ENCODE measurements at places on chromosomes 6 and 20.

- DNase-seq, result no peak
These were observed 11.3 kb upstream of the ADGB start for GRCh38 chr6:146587459-146587858.

DNA sequence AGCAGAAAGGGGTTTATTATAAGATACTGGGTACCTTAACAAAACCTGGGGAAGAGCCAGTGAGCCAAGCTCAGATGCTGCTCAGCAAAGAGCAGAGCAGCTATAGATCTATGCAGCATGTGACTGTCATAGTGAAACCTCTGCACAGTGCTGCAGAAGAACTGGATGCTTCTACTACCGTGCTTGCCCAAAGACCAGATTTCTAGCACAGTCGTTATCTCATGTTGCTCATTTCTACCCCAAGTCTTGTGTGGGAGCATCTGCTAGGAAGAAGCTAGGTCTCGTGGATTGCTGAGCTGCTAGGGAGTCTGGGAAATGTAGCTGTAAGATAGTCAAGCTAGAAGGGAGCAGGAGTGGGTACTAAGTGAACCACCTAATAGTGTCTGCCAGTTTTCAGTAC, 31.7 kb upstream of the GNRH2 start:
- no peak for DNase-seq

DNA sequence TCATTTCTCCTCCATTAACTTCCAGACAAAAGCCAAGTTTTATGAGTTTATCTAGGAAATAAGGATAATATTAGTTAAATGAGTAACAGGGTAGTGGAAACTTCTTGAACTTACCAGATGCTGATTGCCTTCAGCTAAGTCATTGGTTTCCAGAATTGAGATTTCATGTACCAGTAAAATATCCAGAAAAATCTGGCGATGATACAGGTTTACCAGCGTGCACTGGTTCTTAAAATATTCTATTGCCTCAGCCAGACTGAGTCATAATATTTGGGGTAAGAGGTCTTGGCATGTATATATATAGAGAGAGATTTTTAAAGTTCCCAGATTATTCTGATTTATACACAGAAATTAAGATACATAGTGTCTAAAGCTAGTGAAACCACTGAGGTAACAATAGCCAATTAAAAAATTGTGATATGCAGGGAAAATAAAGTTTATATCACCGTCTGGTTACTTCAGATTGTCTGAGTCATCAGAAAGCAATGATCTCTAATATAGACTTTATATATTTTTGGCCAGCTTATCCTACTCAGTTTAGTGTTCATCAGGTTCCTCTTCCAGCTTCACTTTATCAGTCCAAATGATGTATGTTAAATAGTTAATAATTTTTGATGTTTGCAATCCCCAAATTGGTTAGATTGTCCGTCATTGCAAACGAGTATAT, 39.5 kb upstream of the SDHAF4 start:
- no peak for DNase-seq

GRCh38 chr6:111938710-111939109, 65.5 kb upstream of the FYN start:
- peak; percentile 51 for DNase-seq

GRCh38 chr6:44522871-44523270, 135.4 kb downstream of the CDC5L start:
- no peak for DNase-seq

DNA sequence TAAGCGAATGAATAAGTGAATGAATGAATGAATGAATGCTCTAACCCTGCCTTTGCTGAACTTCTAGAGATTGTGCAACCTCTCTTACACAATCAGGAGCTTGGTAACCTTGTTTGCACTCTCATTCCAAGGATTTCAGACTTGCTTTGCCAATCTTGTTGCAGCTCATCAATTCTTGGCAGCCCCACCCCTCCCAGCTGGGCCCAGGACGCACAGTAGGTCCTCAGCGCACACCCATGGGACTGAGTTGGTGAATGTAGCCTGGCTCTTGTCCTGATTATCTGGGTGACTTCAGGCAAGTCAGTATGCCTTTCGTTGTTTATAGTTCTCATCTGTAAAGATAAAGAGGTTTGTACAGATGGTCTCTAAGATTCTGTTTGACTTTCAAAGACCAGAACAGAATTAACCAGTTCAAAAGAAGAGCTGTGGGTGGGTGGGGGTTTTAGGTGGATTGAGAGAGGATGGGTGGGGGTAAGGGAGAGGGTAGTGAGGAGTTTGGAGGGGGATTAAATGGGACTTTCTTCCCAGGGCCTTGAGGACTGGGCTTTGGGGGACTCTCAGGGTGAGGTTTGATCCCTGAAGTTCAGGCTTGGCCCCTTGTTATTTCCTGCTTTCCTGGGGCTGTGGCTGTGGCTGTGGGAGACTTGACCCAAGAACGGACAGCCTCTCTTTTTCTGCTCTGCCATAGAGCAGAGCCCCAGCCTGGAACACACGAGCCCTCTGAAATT, 33.2 kb downstream of the VEGFA start:
- DNase-seq, result no peak

GRCh38 chr20:21100578-21101452, 5.3 kb downstream of the LINC00237 start:
- peak; percentile 91 for DNase-seq

GRCh38 chr6:135828021-135828420, 23.5 kb upstream of the PDE7B start:
- no peak for DNase-seq

- DNase-seq, result no peak
These were observed 109.1 kb upstream of the ENPP5 start for GRCh38 chr6:46279874-46280273.

DNA sequence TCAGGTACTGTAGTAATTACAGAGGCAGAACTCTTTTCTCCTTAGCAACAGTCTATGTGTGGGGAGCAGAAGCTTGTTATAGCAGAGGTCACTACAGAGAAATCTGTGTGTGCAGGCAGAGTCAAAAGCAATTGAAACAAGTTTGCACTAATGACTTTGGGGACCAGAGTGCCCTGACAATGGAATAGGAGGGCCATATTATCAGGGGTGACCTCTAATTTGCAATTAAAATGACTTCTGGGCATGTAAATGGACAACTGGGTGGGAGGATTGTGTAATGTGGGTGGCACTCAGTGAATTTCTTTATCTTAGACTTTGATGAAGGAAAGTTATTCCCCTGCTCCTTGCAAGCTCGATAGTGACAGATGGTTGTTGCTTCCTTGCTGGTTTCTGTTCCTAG, 127.2 kb downstream of the PLCB4 start:
- DNase-seq, result no peak

DNA sequence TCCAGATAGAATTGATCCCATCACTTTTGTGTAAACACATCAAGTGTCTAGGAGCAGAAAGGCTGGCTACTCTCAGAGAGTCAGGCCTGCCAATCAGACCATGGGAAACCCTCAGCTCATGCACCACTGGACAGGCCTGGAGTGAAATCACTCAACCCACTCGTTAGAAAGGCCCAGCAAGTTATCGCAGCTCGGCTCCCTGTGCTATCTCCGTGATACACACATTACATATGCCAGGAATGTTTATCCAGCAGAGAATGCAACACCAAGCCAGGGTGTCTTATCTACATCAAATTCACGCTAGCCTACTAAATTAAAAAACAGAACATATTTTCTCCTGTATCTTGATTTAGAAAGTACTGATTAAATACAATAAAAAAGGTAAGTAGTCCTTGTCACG, 232.4 kb upstream of the FOXQ1 start:
- no peak for DNase-seq

DNA sequence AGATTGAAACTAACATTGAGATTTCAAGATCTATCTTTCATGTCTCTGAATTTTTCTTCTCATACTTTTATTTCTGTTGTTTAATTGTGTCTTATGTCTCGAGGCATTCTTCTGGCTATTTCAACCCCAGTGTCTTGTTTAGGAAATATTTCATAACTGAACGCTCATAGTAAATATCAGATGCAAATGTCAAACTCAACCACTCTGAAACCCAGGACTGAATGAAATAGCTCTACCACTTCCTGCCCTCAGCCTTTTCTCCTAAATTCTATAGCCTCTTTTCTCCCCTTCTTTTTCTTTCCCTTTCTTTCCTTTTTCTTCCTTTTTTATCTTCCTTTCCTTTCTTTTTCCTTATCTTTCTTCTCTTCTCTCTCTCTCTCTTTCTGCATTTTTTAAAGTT, 7.7 kb downstream of the ISM1 start:
- no peak for DNase-seq

GRCh38 chr6:88163616-88164015, 2.5 kb downstream of the CNR1 start:
- DNase-seq, result no peak

DNA sequence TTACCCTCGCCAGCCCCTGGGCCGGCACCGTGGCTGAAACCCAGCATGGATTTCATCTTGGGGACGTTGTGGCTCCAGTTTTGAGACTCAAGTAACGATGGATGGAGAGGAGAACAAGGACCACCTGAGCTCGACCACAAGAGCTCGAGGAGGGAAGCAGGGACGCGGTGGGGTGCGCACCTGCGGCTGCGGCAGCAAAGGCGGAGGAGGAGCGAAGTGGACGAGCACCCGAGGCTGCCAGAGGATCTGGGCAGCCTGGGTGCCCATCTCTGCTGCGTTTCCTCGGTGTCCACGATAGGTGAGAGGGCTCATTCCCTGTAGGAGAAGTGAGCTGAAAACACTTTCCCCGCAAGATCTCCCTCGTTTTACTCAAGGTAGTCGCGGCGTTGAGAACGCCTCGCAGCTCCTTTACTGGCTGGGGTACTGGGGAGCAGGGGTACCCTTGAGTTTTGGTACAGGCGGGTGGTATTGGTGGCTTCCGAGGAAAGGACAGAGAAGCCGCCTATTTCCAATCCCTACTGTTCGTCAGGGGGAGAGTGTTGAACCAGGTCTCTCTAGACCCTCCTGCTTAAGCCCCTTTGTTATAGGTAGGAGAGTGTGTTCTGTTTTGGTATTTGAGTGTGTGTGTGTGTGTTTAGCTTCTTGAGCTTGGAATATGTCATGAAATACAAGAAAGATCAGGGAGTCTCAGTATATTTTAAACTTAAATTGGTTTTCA, 137.7 kb downstream of the TRIM27 start:
- no peak for DNase-seq

GRCh38 chr6:72646604-72647485, 25.0 kb downstream of the KCNQ5 start:
- DNase-seq, result no peak

- no peak for DNase-seq
These were observed 45.7 kb downstream of the RNASET2 start for GRCh38 chr6:166910601-166911000.

- no peak for DNase-seq
These were observed 100.7 kb downstream of the FOXO3 start for GRCh38 chr6:108661430-108661829.

DNA sequence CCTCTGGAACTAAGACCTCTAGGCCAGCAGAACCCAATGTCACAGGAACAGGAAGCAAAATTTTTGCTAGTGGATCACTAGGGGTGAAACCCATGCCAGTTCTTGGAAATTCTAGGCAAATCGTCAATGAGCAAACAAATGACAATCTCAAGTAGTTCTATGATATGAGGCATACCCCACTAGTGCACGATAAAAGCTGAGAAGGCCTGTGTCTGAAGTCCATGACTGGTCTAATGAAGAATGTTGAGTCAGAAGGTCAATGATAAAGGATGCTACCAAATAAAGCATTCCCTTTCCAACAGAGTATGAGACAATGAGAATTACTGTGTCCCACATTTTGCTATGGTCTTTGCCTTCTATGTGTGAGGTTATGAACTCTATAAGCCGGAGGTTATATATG, 149.4 kb upstream of the NOX3 start:
- DNase-seq, result no peak

- DNase-seq, result no peak
These were observed 33.4 kb upstream of the SCRT2 start for GRCh38 chr20:708956-709355.

- no peak for DNase-seq
These were observed 64.0 kb downstream of the QRSL1 start for GRCh38 chr6:106693418-106693817.

GRCh38 chr6:144581812-144582537, 296.8 kb downstream of the UTRN start:
- peak; percentile 49 for DNase-seq

- DNase-seq, result no peak
These were observed 30.2 kb downstream of the PHACTR3 start for GRCh38 chr20:59634435-59635005.

GRCh38 chr6:38350942-38351341, 288.8 kb downstream of the BTBD9 start:
- no peak for DNase-seq

GRCh38 chr6:142387997-142388815, 86.4 kb downstream of the ADGRG6 start:
- no peak for DNase-seq

DNA sequence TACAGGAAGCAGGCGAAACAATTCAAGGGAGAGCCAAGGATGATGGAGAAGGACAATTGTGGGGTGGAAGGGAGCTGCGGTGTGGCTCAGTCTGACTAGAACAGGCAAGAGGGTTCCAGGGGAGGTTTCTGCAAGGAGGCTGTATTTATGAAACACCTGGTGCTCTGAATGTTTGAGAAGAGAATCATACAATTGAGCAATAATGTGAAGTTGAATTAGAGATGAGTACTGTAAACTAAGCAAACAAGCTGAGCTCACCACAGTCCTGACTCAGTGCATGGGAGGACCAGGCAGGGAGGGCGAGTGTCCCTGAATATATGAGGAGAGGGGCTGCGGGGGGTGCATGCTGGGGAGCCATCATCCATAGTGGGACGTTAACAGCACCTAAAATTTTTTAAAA, 279.7 kb downstream of the KIF16B start:
- no peak for DNase-seq

GRCh38 chr6:111329882-111330633, 153.0 kb downstream of the REV3L start:
- no peak for DNase-seq

- DNase-seq, result no peak
These were observed 107.7 kb downstream of the HFE start for GRCh38 chr6:26194816-26195375.

- no peak for DNase-seq
These were observed 128.9 kb downstream of the BACH2 start for GRCh38 chr6:90167514-90168379.

GRCh38 chr20:32789896-32790750, 27.9 kb downstream of the DNMT3B start:
- peak; percentile 12 for DNase-seq

DNA sequence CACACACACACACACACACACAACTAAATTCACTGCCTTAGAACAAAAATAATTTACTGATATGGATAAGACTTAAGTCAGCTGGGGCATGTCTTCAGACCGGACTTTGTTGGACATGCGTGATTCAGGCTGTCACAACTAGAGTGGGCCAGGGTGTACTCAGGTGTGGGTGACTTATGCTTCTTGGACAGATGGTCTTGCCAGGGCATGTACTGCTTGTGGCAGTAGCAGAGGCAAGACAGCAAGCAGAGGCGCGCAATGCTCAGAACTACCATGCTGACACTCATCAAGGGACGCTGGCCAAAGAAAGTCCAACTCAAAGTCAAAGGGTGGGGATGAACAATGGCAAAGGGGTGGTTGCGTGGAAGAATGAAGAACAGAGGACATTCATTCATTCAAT, 437.5 kb downstream of the CBLN4 start:
- DNase-seq, result no peak

- DNase-seq, result no peak
These were observed 16.1 kb upstream of the CTCFL start for GRCh38 chr20:57540890-57541580.

- no peak for DNase-seq
These were observed 336.4 kb upstream of the HSF2 start for GRCh38 chr6:122063076-122063475.
